Activated naive CD8-positive, alpha-beta T cell treated with anti-CD3 and anti-CD28 coated beads, Interleukin-2, amount 10 ng/mL, durations not matched to agents 7 days and 5 days (primary cell): ENCODE measurements at places on chromosomes 7 and 10. TPM values are rescaled to one million over a fixed set of nuclear protein-coding genes. Genes with fewer than 3 reads are reported as not detected.
A peak's percentile ranks its signal among the peaks of the same experiment; 100 is the strongest.

DNA sequence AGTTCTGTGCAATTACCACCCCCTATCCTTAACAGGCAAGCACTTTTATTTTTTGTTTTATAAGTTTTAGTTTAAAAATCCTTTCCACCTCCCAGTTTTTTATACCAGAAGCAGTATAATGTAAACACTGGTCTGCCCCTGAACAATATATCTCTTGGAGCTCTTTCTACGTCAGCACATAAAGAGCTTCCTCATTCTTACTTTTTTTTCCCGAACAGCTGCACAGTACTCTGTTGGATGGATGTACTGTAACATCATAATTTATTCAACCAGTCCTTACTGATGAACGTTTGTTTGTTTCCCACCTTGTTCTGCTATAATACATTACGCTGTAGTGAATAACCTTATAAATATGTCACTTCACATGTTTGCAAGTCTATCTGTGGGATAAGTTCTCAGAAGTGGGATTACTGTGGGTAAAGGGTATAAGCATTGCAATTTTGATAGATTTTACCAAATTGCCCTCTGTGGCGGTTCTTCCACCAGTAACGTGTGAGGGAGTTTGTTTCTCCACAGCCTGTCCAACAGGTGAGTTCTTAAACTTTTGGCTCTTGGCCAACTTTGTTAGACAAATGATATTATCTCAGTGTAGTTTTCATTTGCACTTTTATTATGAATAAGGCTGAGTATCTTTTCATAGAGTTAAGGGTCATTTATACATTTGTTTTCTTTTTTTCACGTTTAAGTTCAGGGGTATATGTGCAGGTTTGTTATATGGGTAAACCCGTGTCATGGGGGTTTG is 32.8 kb downstream of the ADRA2A start:
- no peak for DNase-seq
- no peaks in the 10 kb centered on the region for H3K36me3 ChIP-seq
- peaks cover 2% of the 10 kb centered on the region for H3K27me3 ChIP-seq
- no peak overlapping the region for H3K4me3 ChIP-seq
- peaks cover 8% of the 10 kb centered on the region for H3K4me1 ChIP-seq
- no peak overlapping the region for H3K27ac ChIP-seq

DNA sequence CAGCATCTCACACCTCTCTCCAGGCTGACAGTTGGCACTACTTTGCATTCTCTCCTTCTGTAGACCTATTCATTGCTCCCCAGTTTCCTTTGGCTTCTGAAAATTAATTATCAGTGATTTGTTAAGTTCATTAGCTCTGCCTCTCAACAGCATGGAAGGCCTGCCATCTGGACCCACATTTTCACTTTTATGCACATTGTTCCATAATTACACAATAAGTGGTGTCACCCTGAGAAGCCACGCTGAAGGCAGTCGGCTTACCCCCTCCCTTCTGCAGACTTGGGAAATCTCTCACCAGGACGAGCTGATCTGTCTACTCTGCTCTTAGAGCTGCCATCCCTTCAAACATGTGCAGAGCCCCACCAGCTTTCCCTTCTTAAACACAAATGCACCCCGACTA is 64.7 kb downstream of the SLIT1 start:
- no peak overlapping the region for H3K4me3 ChIP-seq
- peaks cover under 1% of the 10 kb centered on the region for H3K27me3 ChIP-seq
- no peak for DNase-seq
- H3K36me3 ChIP-seq = no peaks in the 10 kb centered on the region

DNA sequence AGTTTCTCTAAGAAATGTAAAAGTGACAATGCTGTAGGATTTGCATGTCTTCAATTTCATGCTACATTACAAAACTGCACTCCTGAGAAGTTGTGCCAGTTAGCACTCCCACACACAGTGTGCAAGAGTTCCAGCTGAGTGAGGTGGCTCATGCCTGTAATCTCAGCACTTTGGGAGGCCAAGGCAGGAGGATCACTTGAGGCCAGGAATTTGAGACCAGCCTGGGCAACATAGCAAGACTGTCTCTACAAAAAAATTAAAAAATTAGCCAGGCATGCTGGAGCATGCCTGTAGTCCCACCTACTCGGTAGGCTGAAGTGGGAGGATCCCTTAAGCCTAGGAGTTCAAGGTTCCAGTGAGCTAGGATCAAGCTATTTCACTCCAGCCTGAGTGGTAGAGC is 44.6 kb downstream of the FRA10AC1 start:
- no peak overlapping the region for H3K4me3 ChIP-seq
- DNase-seq = no peak
- H3K4me1 ChIP-seq = no peaks in the 10 kb centered on the region
- H3K27ac ChIP-seq = no peak overlapping the region
- H3K27me3 ChIP-seq = no peaks in the 10 kb centered on the region
- peaks cover 2% of the 10 kb centered on the region for H3K36me3 ChIP-seq

DNA sequence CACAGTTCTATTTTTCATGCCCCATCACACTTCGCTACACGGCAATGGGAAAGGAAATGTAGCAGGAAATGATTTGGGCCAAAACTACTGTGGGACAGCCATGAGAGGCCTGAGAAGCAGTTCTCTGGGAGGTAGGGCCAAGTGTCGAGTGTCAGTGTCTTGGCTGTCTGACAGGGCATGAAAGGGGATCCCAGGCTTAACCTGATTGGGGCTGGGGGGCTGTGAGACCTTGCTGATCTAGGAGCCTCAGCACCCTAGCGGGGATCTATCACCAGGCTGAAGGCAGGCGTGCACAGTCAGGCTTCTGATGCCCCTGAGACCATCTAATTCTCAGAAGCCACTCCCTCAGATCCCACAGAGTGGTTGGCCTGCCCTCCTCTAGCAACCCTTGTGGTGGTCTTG is 58.2 kb upstream of the SLC25A13 start:
- peaks cover 1% of the 10 kb centered on the region for H3K4me1 ChIP-seq
- no peak overlapping the region for H3K27ac ChIP-seq
- peaks cover 10% of the 10 kb centered on the region for H3K27me3 ChIP-seq
- H3K36me3 ChIP-seq = no peaks in the 10 kb centered on the region
- no peak for DNase-seq

DNA sequence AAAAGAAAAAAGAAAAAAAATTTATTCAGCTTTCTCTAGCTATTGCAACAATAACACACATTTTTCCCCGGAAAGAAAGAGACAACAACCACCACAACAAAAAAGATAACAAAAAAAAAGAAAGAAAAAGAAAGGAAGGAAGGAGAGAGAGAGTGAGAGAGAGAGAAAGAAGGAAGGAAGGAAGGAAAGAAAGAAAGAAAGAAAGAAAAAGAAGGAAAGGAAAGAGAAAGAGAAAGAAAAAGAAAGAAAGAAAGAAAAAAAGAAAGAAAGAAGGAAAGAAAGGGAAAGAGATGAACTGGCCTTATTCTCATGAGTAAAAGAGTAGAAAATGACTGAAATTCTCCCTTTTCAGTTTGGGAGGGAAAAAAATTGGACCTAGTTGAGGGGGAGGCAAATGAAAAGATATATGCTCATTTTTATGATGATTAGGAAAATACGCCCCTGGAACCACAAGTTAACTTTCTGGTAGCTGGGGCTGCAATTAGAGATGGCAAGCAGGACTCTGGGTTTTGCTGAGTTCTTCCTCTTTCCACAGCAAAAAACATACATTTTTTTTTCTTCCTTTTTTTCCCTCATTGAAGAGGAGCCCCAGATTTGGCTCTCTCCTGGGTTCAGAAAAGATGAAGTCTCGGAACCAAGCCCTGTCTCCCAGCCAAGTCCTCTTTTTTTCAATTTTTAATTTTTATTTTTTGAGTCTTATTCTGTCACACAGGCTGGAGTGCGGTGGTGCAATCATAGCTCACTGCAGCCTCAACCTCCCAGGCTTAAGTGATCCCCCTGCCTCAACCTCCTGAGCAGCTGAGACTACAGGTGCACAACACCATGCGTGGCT is 12.6 kb upstream of the PRDX3 start:
- H3K36me3 ChIP-seq = peaks cover 2% of the 10 kb centered on the region
- H3K27me3 ChIP-seq = peaks cover 3% of the 10 kb centered on the region
- no peak overlapping the region for H3K4me3 ChIP-seq
- DNase-seq = no peak
- no peak overlapping the region for H3K27ac ChIP-seq
- peaks cover 20% of the 10 kb centered on the region for H3K4me1 ChIP-seq

DNA sequence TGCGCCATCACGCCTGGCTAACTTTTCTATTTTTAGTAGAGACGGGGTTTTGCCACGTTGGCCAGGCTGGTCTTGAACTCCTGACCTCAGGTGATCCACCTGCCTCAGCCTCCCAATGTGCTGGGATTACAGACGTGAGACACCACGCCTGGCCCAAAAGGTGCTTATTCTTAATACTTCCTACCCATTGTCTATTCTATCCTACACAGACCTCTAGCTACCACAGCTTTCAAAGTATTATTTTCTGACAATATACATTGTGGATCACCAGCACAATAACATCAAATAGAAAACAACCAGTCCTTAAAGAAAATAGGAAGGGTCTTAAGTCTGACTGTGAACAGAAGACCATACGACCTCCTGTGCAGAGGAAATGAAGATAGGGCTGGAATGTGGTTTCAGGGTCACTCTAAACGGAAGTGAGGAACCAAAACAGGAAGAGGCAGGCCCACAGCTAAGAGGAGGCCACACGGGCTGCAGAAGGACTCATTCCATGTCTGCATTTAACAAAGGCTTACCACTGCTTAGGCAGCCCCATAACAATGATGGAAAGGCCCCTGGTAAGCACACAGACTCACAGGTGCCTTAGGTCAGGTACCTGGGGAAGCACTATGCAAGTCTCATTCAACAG is 115.2 kb downstream of the ZFAND4 start:
- no peaks in the 10 kb centered on the region for H3K27me3 ChIP-seq
- H3K36me3 ChIP-seq = peaks cover 27% of the 10 kb centered on the region
- peak overlapping the region; percentile 90 for H3K27ac ChIP-seq
- peak; percentile 42 for DNase-seq

DNA sequence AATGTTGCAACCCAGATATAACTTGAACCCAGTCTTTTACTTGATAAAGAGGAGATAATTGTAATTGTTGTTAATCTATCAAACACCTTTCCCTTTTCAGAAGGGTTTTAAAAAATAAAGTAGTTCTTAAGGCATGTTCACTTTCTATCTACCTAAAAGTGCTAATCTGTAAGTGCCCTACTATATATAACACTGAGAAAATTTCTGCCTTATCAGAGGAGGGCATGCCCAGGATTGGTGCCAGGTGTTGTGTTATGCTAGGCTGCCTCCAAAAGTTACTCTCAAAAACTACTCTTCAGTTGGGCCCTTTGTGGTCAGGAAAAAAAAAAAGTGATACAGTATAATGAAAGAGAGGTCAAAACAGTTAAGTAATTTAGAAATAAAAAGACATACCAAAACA is 36.3 kb downstream of the SMNDC1 start:
- H3K4me1 ChIP-seq = peaks cover 20% of the 10 kb centered on the region
- H3K4me3 ChIP-seq = no peak overlapping the region
- peaks cover 1% of the 10 kb centered on the region for H3K36me3 ChIP-seq
- H3K27ac ChIP-seq = no peak overlapping the region
- no peak for DNase-seq

Gene CARD11
- total RNA-seq = 151 TPM

- no peak overlapping the region for H3K4me3 ChIP-seq
- no peaks in the 10 kb centered on the region for H3K27me3 ChIP-seq
- H3K27ac ChIP-seq = no peak overlapping the region
- no peaks in the 10 kb centered on the region for H3K4me1 ChIP-seq
- no peaks in the 10 kb centered on the region for H3K36me3 ChIP-seq
- no peak for DNase-seq
Observed at GRCh38 chr7:54643064-54643463, 100.9 kb downstream of the VSTM2A start.

DNA sequence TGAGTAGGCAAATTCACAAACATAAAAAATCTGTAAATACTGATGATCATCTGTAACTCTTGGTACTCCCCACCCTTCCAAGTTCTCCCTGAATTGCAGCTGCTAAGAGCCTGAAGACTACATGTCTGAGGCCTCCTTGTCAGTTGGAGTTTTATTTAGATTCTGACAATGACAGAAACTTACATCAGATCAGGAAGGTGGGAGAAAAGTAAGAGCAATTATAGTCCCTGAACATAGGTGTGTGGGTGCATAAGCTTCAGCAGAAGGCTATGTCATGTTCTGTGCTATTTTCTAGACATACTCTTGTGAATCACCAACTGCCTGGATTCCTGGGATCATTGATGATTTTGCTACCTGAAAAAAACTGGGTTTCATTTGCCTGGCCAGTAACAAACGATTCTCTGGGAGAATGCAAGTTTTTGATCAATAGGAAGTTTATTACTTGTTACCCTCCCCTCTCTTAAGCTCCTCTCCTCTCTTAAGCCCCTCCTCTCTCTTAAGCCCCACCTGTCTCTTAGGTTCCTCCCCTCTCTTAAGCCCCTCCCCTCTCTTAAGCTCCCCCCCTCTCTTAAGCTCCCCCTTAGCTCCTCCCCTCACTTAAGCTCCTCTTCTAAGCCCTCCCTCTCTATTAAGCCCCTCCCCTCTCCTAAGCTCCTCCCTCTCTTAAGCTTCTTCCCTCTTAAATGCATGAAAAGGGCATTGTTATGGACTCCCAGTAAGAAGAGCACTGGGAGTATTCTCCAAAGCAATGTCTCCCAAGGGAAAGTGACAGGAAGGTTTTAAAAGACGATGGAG is 1183.4 kb upstream of the AUTS2 start:
- H3K4me3 ChIP-seq = no peak overlapping the region
- no peak for DNase-seq
- no peaks in the 10 kb centered on the region for H3K36me3 ChIP-seq

Gene PHKG1
- 2.3 TPM for total RNA-seq

Gene DENND2A
- not detected for total RNA-seq

DNA sequence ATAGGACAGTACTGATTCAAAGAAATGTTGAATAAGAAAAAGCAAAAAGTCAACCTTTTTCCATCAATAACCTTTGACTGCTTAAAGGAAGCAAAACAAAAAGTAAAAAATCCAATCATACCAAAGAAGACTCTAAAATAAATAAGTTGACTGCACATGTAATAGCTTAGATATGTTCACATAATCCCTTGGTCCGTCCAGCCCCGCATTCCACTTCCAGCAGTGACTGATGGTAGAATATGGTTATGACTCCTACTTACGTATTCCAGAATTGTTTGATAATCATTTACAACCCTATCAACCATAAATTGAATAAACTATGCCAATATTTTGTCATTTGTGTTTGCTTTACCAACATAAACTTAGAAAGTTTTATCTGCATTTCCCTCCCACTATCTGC is 77.9 kb downstream of the CTNNA3 start:
- no peak overlapping the region for H3K4me3 ChIP-seq
- H3K27me3 ChIP-seq = peaks cover 12% of the 10 kb centered on the region
- DNase-seq = no peak
- H3K27ac ChIP-seq = no peak overlapping the region
- peaks cover 8% of the 10 kb centered on the region for H3K4me1 ChIP-seq
- H3K36me3 ChIP-seq = peaks cover 4% of the 10 kb centered on the region

GRCh38 chr10:76009531-76009930 is 578.1 kb downstream of the LRMDA start:
- DNase-seq = no peak
- H3K27ac ChIP-seq = no peak overlapping the region
- H3K27me3 ChIP-seq = peaks cover 2% of the 10 kb centered on the region
- no peaks in the 10 kb centered on the region for H3K4me1 ChIP-seq
- H3K4me3 ChIP-seq = no peak overlapping the region
